ENCODE measurements at places on chromosomes 5 and 9. TPM values are rescaled to one million over a fixed set of nuclear protein-coding genes. Genes with fewer than 3 reads are reported as not detected.

FBP2 gene
- not detected for total RNA-seq

NR5A1 gene
- total RNA-seq = not detected

PCDHA12 gene
- total RNA-seq = 16.2 TPM

DRD1 gene
- 1.3 TPM for total RNA-seq

UBE2QL1 gene
- 22.6 TPM for total RNA-seq

Data from cerebellum (tissue), 4 donors.